ENCODE measurements at places on chromosomes 5 and 9.

DNA sequence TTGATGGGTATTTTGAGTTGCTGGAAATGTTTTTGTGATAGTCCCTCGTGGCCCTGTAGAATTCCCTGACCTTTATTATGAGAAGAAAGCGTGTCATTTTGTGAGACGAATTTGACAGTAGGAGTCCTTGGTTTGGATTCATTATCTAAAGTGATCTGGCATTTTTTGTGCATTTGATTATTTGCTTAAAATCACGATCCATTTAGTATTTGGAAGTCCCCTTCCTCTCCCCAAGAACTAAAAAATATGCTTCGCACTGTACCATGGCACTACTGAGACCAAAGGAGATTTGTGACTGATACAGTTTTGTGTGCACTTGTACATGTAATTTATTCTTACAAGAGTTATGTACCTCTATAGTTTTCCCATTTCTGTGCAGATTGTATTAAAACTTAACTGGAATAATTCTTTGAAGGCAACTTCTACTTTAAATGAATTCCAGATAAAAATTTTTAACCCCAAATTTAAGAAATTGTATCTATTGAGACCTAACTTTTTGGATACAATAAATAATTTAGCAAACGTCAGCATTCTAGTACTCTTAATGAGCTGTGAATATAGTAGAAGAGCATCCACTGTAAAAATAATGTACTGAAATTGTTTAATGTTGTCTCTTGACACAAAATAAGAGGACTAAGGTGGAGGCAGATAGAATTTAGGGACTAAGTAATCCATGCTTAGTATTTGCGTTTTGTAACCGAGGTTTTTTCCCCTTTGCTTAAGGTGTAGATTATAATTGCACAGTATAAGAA, 2.1 kb downstream of the MAP3K1 start:
- DNase-seq: no peak

- no peak for DNase-seq
Measured at GRCh38 chr5:38378579-38378978, 120.2 kb downstream of the EGFLAM start.

DNA sequence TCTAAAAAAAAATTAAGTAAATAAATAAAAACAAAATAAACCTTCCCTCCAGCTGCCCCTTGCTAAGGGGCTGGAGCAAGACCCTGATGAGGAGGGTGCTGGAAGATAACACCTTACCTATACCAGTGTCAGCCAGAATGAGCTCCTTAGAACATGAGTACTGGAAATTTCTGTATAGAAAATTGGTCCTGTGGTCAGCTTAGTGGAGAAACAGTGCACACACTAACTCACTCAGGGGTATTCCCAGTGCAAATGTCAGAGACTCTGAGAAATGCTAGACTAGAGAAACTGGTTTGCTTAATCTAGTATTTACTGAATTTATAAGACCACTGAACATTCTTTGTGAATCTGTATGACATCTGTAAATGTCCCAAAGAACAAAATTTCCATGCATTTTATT, 62.1 kb upstream of the CTXN3 start:
- no peak for DNase-seq

- DNase-seq: no peak
Measured at GRCh38 chr5:78075301-78075700, 219.2 kb downstream of the AP3B1 start.

DNA sequence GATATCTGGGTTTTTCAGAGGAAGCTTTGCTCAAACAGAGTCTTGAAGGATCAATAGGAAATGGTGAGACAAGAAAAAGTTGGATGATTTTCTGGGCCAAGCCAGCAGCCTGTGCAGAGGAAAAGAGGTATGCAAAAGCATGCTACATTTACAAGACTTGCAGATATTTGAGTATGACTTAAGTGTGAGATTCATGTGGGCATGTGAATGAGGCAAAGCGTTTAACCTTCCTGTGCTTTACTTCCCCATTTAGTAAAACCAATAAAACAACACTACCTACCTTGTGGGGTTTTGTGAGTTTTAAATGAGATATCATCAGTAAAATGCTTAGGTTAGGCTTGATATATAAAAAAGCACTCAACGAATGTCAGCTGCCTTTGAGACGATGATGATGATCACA, 58.1 kb downstream of the PIP5K1B start:
- no peak for DNase-seq

DNA sequence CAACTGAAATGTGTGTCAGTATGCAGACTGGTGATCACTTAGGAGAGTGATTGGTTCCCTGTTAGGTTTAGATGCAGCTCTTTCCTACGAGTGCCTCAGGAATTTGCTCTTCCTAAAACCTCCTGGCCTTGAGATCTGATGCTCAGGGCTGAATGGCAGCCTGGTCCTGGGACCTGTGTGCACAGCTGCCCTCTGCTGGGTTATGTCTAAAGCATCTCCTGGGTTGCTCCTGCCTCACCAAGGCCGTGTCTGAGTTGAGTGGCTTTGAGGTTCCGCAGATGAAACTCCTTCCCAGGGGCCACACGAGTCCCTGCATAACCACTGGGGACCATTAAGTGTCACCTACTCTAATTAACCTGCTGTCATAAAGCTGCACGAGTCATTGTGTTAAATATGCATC, 59.5 kb downstream of the MVB12B start:
- no peak for DNase-seq

GRCh38 chr5:65334077-65334476, 147.6 kb downstream of the ADAMTS6 start:
- no peak for DNase-seq

DNA sequence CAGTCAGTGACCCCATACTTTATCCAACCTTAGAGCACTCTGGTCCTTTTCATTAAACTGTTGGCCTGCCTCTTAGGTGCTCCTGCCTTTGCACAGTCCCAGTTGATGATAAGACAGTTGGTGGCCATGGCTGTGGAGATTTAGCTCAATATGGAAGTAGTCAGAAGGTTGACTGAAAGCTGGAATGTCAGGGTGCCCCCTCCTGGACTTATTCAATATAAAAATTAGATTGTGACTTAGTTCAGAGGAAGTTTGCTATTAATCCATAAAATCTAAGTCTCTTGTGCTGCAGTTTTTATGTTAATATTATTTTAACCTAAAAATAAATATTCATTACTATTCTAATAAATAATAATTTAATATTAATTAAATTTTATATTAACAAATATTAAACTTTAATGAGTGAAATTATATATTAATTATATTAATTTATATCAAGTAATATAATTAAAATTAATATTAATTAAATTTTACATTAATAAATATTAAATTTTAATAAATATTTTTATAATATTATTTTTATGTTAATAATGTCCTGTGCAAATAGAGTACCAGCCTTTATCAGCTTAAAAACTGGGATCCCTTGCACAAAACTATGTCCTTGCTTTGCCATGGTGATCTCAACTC, 77.7 kb upstream of the ADAMTSL1 start:
- no peak for DNase-seq

GRCh38 chr5:72328172-72328571, 8.0 kb downstream of the PTCD2 start:
- DNase-seq: no peak

DNA sequence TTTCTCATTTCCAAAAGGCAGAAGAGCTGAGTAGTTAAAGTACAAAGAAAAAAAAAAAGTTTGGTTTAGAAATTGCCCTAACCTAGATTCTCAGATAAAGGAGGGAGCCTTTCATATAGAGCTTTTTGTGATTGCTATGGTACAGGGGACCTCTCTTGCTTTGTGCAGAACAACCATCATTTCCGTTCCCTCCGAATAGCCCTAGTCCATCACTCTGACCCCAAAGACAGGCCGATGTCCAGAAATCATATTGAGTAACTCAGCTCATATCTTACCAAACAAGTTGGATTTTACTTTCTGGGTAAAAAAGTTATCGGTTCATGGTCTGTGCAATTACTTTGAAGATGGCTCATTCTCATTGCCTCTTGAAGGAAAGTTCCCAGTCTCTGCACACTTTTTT, 36.7 kb upstream of the COL15A1 start:
- DNase-seq: no peak

DNA sequence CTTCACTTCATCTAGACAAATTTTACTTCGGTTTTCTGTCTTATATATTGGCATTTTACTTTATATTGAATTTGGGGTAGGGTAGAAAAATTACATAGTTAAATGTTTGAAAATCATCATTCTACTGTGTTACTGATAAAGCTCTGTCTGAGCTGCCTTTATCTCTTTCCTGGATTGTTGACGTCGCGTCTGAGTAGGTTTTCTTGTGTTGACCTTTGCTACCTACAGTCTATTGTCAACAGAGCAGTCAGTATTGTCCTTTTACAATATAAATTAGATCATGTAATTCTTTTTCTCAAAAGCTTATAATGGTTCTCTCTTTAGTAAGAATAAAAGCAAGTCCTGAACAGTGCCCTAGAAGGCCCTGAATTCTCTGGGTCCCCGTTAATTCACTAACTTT, 128.2 kb downstream of the HACD4 start:
- DNase-seq: no peak
